ENCODE measurements at places on chromosomes 16 and 17.

GRCh38 chr17:17884391-17885357 is 47.9 kb upstream of the SREBF1 start:
- DNase-seq = peak; percentile 43

DNA sequence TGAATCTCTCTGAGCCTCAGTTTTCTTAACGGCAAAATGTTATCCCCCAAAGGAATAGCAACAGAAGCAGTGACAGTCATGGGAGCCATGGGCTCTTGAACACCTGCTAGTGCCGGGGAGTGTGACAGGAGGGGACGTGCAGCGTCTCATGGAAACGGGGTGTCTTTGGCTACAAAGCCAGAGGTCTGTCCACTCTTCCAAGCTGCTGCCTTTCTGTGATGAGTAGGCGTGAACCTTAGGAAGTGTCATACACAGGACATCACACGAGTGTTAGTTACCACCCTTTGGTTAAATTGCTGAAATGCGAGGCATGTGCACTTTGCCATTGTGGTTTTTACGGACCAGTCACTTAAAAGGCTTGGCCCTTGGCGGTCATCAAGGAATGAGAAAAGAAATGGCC is 93.4 kb downstream of the IRF8 start:
- DNase-seq = no peak

DNA sequence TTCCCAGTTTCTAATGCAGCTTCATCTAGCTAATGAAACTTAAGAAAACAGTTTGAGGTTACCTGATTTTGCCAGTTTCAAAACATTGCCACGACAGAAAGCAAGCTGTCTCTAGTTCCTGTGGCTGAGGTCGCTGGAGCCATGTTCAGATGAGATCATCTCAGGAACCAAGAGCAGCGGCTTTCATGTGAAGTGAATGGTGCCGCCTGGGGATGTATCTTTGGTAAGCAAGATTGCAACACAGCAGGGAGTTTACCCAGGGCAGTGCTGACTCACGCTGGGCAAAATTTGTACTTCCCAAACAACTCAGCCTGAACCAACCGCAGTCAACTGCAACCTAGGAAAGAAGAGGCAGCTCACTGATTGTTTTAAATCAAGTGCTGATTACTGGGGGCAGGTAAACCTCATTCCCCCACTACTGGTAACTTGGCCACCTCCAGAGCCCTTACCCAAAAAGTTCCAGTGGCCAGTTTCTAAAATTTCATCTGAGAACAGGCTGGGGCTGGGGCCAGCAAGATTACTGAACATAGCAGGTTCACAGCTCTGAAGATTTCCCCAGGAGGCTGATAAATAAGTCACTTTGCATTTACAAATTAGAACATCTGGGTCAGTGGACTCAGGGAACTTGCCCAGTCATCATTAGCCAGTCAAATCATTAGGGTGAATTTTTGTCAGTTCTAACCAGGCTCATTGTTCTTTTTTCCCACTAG is at the start of gene RFFL:
Gene RFFL, minus strand, starts transcription at position 194 of the 710 bp plus-strand sequence. CDS start 37,154 bp downstream, outside the sequence.
- peak; percentile 98 for DNase-seq

- DNase-seq = no peak
Measured at GRCh38 chr16:1283996-1284616, 25.3 kb upstream of the UBE2I start.

- peak; percentile 24 for DNase-seq
Measured at GRCh38 chr16:85187002-85187401, 74.7 kb upstream of the CIBAR2 start.

DNA sequence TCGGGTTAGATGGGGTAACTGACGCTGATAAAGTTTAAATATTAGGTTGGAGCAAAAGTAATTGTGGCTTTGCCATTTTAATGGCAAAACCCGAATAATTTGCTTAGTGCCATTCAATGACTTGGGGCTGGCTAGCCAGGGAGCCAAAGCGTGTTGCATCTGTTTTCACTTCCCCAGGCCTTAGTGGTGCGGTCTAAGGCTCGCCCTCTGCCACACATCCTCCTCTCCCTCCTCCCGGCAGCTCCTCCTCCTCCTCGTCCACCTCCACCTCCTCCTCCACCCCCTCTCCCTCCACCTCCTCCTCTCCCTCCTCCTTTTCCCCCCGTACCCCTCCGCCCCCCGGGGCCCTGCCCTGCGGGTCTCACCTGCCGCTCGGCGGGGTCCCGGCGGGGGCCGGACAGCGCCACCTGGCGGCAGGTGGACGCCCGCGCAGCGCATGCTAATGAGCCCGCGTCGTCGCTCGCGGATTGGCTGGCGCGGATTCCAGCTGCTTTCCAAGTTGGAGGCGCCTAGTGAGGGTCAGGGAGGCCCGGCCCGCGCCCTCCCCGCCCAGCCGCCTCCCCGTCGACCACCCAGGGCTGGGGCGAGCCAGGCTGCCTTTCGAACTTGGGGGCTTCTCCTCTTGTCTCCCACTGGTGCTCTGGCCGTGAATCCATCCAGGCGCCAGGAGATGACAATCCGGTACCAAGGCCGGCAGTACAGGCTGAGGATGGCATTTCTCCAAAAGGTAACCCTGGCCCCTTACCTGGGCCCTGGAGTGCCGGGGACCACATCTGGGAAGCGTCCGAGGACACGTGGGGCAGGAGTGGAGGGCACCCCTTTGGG is 36.6 kb upstream of the RGS9 start:
- peak; percentile 84 for DNase-seq

DNA sequence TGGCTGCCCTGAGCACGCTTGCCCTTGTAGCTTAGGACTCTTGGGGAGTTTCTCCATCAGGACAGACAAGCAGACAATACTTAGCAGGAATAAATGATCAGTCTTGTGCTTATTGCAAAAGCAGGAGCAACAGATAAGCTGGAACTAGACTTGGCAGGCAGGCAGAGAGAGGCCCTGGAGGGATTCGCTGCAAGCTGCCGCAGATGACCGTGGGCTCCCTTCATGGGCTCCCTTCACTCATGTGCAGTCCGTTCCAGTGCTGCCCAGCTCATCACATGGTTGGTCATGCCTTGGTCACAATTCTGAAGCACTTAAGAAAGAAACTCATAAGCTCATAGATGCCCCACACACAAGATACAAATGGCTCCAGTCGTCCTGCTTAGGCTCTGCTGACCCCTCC is 2.4 kb upstream of the SLC5A10 start:
- no peak for DNase-seq

DNA sequence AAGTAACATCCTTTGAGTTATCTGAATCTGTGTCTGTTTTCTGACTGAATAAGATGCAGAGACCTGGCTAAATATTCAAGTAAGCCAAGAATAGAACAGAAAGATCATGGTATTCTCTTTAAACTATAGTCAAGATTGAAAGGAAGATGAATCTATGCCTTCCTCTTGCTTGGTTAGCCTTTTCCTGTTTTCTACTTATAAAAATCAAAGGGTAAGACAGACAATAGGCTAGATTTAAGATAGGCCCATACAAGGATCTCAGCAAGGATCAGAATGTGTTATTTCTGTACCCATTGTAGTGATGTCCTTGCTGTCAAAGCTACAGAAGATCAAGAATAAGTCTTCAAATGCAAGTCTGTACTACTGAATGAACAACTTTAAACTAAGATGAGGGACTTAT is 7.0 kb upstream of the CDR2 start:
- DNase-seq = no peak

- no peak for DNase-seq
Measured at GRCh38 chr16:11824362-11824761, 27.0 kb downstream of the RSL1D1 start.

DNA sequence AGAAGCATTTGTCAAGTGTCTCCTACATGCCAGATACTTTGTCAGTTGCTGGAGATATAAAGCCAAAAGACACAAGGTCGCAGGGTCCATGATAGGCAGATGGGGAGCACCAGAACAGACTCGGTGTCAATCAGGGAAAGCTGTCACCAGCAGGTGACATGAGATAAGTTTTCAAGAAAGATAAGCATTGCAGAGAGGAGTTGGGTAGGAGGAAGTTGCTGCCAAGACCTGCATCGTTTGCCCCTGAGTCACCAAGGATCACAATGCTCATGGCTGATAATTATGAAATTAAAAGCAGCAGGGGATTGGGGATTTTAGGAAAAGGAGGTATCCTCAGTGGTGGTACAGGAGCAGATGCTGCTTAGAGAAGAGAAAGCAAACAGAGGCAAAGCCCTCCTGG is 551.1 kb upstream of the CDH11 start:
- no peak for DNase-seq

Data from globus pallidus (tissue), 1 donor.